NCI-H146 (cell line): ENCODE measurements at places on chromosomes 7 and 10.

DNA sequence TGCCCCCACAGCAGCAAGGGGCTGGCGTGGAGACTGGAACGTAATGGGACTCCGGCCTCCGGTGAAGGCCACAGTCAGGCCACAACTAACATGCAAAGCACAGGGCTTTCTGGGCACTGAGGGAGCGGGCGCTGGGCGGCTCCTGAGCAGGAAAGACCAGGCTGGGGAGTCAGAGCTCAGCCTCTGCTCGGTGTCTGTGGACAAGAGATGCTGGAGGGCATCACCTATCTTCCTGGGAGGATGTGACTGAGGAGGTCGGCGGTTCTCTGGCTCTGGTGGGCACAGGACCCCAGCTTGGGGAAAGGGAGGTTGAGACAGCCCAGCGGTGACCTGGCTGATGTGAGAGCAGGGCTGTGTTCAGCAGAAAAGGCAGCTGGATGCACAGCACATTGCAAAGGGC, 11.7 kb downstream of the CNPY1 start:
- no peak for DNase-seq

GRCh38 chr10:82206831-82207230, 331.8 kb downstream of the NRG3 start:
- no peak for DNase-seq

- DNase-seq, result no peak
These were observed 49.5 kb downstream of the CHN2 start for GRCh38 chr7:29243910-29244655.

DNA sequence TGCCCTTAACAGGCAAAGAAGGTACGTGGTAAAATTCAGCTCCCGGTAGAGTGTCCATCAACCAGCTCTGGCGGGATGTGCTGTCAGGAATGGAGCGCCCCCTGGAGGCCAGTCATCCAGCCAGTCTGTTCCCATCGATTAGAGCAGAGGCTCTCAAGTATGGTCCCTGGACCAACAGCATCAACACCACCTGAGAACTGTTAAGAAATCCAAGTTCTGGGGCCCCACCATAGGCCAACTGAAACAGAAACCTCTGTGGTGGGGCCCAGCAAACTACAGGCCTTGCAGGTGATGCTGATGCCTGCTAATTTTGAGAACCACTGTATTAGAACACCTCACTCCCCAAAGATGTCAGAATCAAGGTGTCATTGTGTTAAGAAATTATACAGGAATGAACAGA, 109.2 kb downstream of the DPY19L1 start:
- DNase-seq, result peak; percentile 15

DNA sequence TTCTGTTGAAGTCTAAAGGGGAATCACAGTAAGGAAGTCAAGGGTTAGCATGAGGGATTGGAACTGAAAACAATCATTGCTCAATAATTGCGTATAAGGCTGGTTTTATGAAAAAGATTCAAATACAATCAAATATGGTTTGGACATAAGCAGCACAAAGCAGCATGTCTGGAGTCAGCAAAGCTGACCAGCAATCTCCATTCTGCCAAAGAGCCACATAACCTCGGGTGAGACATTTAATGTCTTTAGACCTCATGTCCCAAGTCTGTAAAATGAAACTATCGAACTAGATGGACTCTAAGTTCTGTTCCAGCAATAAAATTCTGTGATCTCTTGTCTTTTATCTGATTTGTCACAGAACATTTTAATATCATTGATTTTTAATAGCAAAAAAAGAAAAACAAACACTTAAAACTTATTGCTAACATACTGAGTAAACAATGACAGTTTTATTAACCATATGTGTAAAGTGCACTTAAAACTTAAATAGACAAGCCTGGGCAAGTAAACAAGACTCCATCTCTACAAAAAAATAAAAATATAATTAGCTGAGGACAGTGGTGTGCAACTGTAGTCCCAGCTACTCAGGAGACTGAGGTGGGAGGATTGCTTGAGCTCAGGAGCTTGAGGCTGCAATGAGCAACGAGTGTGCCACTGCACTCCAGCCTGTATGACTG, 217.0 kb downstream of the MAGI2 start:
- DNase-seq, result no peak

GRCh38 chr10:118926441-118926840, 103.1 kb upstream of the NANOS1 start:
- no peak for DNase-seq

GRCh38 chr7:111264111-111264868, 173.4 kb downstream of the LRRN3 start:
- DNase-seq, result no peak

DNA sequence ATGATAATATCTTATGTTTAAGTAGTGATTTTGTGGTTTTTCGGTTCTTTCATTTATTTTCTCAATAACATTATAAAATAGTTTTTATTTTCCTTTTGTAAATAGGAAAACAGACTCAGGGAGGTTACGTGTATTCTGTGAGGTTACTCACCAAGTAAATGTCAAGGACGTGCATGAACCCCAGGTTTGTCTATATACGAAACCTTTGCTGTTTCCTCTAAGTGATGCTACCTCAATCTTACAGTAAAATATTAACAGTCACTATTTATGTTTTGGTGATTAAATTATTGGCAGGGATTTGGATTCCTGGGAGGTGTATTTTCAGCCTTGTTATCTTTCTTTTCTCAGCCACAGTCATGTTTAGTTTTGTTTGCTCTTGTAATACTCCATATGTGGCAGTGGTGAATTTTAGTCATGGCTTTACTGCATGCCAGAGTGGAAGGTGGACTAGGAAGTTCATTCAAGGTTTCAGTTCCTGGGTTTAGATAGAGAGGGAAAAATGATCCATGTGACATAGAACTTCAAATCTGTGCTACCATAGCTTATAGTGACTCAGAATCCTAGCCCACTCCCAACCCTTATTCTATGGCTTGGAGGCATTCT, 139.9 kb downstream of the ARL4A start:
- no peak for DNase-seq

GRCh38 chr7:137933270-137934017, 68.4 kb downstream of the CREB3L2 start:
- no peak for DNase-seq

GRCh38 chr10:75405598-75406461, 4.3 kb upstream of the ZNF503 start:
- no peak for DNase-seq

DNA sequence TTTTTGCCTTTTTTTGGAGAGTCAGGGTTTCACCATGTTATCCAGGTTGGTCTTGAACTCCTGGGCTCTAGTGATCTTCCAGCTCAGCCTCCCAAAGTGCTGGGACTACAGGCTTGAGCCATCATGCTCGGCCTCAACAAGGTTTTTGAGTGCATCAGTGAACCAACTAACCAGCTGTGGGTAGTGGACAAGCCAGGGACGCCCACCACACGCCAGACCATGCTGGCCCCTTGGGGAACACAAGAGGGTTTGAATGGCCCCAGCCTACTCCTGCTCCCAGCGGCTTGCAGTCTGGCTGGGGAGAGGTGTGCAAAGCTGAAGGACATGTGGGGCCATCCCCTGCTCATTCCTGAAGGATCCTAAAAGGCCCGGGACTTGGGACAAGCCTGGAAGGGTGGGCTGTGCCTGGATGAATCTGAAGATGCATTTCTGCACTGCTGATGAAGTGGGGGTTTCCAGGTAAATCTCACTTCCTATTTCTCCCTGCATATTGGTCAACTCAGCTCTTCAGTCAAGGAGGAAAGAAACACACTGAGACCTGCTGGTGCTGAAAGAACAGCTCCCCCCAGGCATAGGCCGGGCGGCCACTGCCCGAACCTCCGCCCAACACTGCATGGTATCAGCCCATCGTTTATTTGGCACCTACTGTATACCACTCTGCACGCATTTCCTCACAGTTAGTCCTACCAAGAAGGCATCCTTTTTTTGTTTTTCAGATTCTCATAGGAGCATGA, 6.9 kb downstream of the MMD2 start:
- no peak for DNase-seq

- DNase-seq, result peak; percentile 71
These were observed at the start of gene WEE2 for GRCh38 chr7:141708351-141708750. WEE2 (plus strand) TSS chr7:141708353; CDS start chr7:141708759, 406 bp downstream.

- DNase-seq, result no peak
These were observed 8.0 kb upstream of the ACTR3B start for GRCh38 chr7:152751449-152752141.

- no peak for DNase-seq
These were observed 114.5 kb downstream of the TMEM130 start for GRCh38 chr7:98755138-98755898.
